ENCODE measurements at places on chromosomes 13 and 19. TPM values are rescaled to one million over a fixed set of nuclear protein-coding genes. Genes with fewer than 3 reads are reported as not detected.

DNA sequence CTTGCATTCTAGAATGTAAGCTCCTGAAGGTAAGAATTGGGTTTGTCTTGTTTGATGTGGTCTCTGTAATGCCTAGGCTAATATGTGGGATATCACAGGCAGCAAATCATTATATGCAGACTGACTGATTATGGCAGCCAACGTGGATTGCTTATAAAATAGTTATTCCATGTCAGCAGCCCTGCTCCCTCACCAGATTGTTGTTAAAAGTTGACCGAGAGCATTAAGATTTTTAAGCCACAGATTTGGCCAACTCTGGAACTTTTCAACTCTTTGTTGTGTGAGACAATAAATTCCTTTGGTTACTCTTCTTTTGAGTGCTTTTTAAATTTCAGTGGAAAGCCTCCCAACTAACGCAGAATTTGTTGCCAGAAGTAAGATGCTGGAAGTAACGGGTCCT is 92.6 kb upstream of the FAM216B start:
- no peak for DNase-seq

GRCh38 chr13:79451500-79451962 is 29.4 kb upstream of the NDFIP2 start:
- DNase-seq, result peak; percentile 38

- DNase-seq, result no peak
Measured at GRCh38 chr13:27151798-27152599, 19.6 kb downstream of the USP12 start.

DNA sequence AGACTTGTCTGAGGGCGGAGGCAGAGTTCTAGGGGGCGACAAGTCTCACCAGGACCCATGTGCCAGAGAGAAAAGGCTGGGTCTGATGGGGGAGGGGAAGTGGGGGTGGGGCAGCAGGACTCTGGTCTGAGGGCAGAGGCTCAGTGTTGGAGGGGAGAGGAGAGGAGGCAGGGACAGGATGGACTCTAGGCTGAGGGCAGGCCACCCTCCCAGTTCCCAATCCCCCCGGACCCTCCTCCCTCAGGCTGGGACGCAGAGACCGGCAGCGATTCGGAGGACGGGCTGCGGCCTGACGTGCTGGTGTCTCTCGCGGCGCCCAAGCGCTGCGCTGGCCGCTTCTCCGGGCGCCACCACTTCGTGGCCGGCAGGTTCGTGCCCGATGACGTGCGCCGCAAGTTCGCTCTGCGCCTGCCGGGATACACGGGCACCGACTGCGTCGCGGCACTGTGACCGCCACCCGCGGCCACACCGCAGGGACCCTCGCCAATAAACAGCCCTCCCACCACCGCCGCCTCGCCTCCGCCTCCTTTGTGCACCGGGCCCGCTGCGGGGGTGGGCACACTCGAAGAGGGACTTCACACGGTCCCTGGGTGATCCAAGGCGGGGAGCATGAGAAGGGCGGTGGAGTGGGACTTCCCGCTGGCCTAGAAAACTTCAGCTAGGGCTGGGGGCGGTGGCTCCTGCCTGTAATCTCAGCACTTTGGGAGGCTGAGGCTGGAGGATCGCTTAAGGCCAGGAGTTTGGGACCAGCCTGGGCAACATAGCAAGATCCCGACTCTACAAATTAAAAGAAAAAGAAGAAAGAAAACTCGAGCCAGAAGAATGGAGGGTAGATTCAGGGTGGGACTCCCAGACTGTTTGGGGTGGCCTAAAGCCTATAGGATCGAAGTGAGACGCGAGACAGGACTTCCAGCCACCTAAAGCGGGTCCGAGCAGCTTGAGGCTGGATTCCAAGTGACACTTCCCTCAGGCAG is 703 bp upstream of the CILP2 start:
- no peak for DNase-seq

- DNase-seq, result no peak
Measured at GRCh38 chr19:22116760-22117159, 64.5 kb downstream of the ZNF257 start.

- no peak for DNase-seq
Measured at GRCh38 chr19:46759817-46760333, 13.6 kb upstream of the STRN4 start.

DNA sequence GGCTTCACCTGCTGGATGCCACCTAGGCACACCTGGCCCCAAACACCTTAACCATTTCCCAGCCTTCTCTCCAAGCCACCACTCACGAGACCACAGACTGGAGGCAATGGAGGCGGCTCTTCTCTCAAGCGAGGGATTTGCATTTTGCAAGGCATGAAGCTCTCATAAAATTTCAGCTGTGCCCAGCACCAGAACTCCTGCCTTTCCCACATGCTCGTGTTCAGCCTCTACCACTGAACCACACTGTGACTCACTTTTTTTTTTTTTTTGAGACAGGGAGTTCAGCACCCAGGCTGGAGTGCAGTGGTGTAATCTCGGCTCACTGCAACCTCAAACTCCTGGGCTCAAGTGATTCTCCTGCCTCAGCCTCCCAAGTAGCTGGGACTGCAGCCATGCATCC is 10.6 kb downstream of the NANOS3 start:
- DNase-seq, result no peak

DNA sequence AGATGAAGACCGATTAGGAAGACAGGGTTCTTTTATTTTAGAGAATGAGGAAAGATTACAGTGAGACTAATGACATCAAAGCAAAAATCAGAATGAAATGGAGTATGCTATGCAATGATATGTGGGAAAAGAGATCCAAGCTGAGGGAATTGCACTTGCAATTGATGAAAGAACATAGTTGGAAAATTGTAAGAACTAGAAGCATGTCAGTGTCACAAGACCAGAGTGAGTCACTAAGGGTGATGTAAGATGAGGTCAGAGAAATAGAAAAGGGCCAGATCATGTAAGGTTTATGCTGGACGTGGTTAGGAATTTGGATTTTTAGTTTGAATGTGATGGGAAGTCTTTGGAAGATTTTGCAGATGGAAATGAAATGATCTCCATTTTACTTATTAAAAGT is 1937.3 kb downstream of the OLFM4 start:
- no peak for DNase-seq

DNA sequence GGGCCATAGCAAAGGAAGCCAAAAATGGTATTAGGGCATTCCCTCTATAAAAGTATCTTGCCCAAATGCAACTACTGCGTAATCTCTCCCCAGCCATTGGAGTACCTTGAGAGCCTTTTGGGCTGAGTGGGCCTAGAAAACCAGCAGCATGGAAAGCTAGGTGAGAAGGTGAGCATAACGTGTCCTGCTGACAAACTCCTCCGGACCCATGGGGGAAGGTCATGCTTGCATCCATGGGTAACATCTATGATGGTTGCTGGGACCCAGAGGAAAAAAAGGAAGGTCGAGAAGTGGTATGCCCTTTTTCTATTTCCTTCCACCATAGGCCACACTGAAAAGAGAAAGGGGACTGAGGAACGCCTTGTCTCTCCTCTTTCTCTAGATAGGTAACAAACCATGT is 57.4 kb downstream of the ZNF728 start:
- DNase-seq, result peak; percentile 6

DNA sequence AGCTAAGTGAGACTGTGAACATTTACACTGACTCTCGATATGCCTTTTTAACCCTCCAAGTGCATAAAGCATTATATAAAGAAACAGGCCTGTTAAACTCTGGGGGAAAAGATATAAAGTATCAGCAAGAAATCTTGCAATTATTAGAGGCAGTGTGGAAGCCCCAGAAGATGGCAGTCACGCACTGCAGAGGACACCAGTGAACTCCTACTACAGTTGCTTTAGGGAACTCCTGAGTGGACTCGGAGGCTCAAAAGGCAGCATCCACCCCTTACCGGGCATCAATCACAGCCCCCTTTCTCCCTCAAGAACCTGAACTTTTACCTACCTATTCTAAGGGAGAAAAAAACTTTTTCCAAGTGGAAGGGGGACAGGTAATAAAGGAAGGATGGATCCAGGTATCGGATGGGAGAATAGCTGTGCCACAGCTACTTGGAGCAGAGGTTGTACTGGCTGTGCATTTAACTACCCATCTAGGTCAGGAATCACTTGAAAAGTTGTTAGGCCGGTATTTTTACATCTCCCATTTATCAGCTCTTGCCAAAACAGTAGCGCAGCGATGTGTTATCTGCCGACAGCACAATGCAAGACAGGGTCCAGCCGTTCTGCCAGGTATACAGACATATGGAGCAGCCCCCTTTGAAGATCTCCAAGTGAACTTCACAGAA is 80.1 kb downstream of the ZNF486 start:
- DNase-seq, result peak; percentile 38

DNA sequence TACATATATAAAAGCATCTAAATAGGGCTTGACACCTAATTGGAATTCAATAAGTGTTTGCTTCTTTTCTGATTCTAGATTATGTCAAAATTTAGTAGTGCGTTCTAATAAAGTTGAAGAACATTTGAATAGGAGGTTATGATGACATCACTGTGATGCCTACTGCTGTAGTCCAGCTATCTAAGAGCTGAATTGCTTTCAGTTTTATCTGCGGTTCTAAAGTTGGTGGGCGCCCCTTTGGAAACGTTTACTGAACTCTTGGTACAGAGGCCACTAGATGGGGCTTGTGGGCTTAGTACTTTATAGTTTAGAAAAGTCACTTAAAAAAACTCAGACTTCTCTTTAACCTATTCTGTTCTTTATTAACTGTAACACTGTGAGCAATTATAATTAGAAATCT is 776.9 kb downstream of the GPC5 start:
- peak; percentile 53 for DNase-seq

- no peak for DNase-seq
Measured at GRCh38 chr19:24032651-24033050, 54.3 kb upstream of the ZNF254 start.

GRCh38 chr19:52533901-52534300 is 6.4 kb downstream of the ZNF808 start:
- DNase-seq, result no peak

GRCh38 chr19:913080-913748 is at the start of gene R3HDM4:
TSS of gene R3HDM4 (minus strand) at chr19:913219. CDS start at chr19:913157, 62 bp downstream.
- peak; percentile 89 for DNase-seq

DNA sequence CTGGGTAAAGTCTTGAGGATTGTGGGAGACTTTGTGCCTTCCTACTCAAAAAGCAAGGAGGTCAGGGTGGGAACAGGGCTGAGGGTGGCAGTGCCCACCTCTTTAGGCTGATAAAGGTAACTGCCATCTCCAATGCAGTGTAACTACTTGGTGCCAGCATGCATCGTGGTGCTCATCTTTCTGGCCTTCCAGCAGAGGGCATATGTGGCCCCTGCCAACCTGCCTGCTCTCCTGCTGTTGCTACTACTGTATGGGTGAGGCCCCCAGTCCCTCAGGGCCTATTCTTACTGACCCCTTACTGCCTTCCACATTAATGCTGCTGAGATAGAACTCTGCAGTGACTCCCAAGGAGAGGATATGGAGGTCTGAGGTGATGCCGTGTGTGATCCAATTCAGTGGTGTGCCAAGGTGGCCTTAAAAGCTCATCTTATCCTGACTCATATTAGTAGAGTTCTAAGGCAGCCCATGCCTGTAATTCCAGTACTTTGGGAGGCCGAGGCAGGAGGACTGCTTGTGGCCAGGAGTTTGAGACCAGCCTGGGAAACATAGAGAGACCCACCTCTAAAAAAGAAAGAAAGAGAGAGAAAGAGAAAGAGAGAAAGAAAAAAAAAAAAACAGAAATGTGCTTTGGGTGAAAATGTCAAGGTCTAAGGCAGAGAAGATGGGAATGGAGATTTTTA is 9.7 kb upstream of the ARHGAP45 start:
- peak; percentile 34 for DNase-seq

DNA sequence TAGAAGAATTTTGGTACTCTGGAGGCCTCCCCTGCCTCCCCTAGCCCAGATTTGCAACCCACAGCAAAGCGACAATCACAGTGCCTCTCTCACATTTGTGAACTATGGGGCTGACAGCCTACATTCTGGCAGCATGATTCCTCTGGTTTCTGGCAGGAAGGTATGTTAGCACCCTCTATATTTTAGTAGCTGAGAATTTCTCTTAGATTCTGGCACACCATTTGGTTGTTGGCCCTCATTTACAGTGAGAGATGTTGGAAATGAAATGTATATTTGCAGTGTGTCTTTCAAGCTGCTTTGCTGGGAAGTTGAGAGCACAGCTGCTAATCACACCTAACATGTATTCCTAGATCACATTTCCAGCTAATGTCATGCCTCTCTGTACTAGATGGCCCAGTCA is 735.0 kb downstream of the FGF9 start:
- DNase-seq, result no peak

DNA sequence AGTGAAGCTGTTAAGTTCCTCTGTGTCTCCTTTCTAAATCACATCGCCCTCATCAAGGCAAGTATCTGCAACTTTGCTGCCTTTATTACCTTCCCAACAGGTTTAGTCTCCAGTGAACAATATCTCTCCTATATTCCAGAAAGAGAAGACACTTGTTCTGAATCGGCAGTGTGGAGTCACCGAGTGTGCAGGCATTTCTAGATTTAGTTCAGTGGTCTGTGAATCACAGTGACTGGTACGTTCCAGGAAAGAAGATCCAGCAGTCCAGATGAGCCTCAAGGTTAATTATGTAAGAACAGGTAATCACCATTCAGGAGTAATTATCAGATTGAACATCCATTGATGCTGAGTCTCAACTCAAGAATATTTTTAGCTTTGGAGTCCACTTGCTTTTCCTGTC is 497.0 kb downstream of the FOXO1 start:
- no peak for DNase-seq

GRCh38 chr19:50702871-50703829 is 16.5 kb downstream of the SHANK1 start:
- no peak for DNase-seq

DNA sequence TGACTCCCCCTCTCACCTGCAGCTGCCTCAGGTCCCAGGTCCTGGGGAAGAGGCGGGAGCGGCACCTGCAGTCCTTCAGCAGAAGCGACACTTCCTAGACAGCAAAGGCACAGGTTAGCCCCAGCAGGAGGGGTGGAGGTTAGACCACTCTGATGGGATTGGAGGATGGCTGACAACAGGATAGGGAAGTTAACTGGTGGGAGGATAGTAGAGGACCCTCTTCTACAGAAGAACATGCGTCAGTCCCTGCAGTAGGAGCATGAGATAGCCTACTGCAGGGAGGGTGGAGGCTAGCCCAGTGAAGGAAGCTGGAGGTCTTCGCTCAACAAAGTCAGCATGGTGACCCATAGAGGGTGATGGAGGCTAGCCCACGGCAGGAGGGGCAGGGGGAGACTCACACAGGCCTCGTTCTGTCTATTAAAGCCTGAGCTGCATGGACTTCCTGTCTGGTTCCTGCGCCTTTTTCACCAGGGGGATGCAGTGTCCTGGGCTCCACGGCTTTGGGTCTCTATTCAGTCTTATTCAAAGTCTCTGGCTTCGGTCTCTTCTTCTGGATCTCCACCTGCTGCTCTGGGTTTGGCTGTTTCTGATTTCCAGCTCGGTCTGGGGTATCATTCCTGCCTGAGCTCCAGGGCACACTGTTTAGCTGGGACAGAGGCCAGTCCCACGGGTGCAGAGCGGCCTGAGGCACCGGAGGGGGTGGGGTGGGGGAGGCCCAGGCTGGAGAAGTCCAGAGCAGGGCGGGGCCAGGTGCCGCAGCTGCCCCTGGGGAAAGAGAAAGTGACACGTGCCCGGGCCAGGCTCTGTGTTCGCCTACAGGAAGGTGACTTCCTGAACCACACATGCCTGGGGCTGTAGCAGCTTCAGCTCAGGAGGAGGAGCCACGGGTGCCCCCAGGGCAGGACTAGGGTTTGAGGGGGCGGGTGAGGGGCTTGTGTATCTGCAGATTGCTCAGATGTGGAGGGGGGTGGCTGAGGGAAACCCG is 7.3 kb downstream of the IFNL3 start:
- DNase-seq, result peak; percentile 85

Gene MICU2
- 47.2 TPM for total RNA-seq

Gene ZIK1
- total RNA-seq, result 1.2 TPM

Gene CABP5
- not detected for total RNA-seq

Gene CFD
- total RNA-seq, result 209 TPM

Gene MYH14
- total RNA-seq, result 586 TPM

All from mucosa of descending colon (tissue), 3 donors.